ENCODE measurements at places on chromosomes 2 and 18.

DNA sequence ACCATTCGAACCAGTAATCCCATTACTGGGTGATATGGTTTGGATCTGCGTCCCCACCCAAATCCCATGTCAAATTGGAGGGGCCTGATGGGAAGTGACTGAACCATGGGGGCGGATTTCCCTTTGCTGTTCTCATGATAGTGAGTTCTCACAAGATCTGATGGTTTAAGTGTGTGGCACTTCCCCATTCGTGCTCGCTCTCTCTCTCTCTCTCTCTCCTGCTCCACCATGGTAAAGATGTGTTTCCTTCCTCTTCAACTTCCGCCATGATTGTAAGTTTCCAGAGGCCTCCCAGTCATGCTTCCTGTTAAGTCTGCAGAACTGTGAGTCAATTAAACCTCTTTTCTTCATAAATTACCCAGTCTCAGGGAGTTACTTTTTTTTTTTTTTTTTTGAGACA is 62.6 kb downstream of the NBAS start:
- DNase-seq = no peak

DNA sequence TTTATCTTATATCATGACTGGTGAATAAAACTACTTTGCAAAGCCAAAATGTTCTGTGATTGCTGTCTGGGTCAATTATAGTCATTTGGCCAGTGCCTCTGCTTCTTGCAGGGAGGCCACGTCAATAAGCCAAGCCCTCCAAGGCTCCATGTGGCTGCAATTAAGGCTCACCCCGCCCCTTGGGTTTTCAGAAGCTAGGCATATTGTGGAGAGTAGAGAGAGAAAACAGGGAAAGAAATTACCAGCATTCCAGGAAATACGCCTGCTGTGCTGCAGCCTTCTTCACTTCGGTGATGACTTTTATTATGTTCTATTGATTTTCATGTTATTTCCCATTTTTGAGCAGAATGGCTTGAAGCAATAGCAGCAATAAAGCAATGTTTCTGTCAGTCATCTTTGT is 319.7 kb downstream of the SOX11 start:
- DNase-seq = peak; percentile 79

DNA sequence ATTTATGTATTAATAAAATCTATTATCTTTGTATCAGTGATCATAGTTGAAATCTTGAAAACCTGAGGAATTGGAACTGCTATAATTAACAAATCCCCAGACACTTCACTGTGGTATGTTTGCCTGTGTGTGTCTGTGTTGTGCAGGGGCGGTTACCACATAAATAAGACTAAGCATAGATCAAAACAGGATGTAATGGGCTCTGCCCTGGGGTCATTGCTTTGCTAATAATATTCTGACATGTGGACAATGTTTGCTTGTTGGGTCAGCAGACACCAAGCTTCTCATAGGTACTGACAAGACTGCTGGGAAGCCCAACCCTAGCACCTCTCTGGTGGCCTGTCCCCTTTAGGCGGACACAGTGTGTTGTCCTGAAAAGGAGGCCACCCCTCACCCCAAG is 35.8 kb upstream of the DOK6 start:
- DNase-seq = no peak

- DNase-seq = no peak
Measured at GRCh38 chr2:128594953-128595677, 276.4 kb upstream of the HS6ST1 start.

DNA sequence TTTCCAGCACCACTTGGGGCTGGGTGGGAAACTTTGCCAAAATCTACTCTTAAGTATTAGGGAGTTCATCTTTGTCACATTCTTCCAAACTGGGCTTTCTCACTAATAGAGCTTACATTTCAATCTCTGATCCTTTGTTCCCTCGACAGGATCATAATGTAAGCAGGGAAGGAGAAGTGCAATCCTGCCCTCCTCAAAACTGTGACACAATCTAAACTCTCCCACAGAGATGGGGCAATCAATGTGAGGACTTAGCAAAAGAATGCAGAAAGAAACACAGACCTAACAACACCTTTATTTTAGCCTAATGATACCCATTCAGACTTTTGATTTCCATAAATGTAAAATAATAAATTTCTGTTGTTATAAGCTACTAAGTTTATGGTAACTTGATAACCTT is 40.8 kb downstream of the DSEL start:
- peak; percentile 47 for DNase-seq

- DNase-seq = peak; percentile 79
Measured at GRCh38 chr18:9971313-9971920, 57.6 kb downstream of the VAPA start.

GRCh38 chr2:20097889-20098714 is 46.7 kb upstream of the LAPTM4A start:
- peak; percentile 85 for DNase-seq

DNA sequence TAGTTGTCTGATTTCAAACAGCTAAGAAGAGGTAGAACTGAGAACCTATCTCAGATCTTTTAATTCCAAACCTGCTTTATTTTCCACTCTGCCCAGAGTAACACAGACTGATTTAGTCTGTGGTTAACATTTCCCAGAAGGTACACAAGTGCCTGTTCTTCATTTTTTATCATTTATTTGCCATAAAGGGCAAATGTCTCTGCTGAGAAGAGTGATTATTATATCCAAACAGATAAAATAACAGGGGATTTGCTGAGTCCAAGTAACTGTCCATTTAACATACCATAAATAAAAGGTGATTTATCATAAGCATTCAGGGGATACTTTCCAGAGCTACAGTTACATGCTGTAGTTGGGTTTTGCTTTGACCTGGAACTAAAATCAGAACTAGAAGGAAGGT is 617.7 kb downstream of the MBD2 start:
- DNase-seq = no peak

GRCh38 chr18:5253910-5254309 is 41.6 kb downstream of the ZBTB14 start:
- no peak for DNase-seq

Measured in fibroblast of upper back skin (primary cell).